Brain (organoid and tissue), 16 donors: ENCODE measurements at places on chromosomes 5 and 9.

DNA sequence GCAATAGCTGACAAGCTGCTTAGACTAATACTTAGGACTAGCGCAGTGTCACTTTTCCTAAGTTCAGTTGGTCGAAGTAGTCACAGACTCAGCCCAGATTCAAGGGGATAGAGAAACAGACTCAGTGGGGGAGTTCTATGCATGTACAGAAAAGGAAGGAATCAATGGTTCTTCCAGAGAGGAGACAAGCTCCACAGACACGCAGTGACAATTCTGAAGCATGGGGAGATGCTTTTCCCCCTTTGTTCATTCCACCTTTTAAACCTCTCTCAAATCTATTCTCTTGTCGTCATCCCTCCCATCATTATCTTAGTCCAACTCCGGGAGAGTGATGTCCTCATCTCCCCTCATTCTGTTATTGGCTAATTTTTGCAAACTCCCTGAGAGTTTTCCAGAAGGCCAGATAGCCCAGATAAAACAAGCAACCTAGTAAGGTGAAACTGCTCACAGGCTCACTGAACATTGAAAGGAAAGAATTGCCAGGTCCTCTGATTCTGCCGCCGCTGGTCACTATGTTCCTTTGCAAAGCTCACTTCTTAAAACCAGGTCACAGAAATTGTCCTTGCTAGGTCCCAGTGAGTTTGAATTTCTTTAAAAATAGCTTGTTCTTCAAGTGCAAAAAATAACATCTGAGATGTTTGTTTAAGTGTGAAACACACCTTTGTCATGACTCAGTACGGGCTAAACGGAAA, 13.4 kb upstream of the STRBP start:
- DNase-seq: no peak

DNA sequence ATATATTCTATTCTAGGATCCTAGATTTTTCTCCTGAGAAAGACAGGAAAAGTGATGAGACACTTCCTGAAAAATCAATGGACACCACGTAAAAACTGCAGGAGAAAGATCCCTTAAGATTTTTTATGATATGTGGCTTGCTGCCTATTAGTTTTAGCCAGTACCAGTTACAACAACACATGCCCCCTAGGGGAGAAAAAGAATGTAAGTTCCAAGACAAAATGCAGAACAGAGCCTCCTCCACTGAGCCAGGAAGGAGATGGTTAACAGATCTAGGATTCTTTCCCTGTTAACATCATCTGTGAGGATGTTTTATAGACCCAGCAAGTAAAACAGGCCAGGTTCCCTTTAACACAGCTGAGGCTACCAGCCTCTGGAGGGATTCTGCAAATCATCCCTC, 574.7 kb downstream of the TLE4 start:
- no peak for DNase-seq

DNA sequence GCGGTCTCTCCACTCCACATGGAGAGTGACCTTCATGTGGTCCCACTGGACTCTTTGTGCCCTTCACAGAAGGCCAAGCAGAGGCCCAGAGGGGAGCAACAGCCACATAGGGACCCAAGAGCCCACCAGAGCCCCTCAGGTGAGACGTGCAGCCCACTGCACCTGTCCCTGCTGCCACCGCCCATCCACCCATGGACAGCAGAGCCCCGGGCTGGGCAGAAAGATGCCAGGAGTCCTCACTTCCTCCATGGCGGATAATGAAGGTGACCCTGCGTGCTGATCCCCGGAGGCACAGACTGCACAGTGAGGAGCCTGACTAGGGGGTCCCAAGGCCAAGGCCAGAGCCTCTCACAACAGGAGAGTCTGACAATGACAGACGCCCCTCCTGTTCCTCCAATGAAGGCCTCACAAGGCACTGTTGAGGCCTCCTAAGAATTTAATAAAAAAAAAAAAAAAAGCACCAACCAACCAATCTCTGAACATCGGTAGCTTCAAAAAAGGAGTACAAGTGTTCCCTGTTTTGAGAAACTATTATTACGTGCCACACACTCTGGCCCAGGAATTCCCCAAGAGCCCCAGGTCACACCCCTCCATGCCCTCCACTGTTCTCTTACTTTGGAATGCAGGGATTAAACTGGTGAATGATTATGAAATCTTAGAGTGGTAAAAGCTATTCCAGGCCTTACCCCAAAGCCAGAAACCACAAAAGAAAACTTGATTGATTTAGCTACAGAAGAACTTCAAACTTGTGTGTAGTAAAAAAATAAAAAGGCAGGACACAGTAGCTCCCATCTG, 2.8 kb upstream of the PPP1R26 start:
- DNase-seq: no peak

DNA sequence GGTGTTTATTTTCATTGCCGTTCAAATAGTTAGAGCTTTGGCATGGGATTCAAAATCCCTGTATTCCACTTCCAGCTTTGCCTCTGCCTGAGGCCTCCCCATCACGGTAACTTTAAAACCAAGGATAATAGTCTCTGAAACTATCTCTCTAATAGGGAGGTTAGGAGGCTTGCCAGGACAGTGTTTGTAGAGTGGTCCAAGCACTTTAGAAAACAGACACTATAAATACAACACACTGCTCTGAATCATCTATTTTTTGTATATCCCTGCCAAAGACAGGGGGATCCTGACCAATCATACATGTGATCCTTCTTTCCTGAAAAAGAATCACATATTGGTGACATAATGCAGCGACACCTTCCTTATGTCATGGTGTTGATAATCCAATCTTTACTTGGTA, 326.8 kb downstream of the BNC2 start:
- no peak for DNase-seq

DNA sequence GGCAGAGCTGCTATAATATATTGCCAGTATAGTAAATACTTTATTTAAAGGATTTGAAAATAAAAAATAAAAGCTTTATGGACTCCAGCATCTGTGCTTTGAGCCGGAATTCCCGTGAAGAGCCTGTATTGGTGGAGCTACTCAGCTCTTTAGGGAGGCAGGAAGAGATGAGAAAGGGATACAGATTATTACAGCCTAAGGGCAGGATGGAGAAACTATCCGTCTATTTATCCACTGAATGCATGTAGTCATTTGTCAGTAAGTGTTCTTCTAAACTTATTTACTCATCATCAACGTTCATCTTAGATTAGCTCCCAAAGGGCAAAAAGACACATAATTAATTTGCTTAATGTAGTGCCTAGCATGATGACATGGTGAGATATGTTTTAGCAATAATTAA, 48.4 kb downstream of the SLC1A1 start:
- DNase-seq: no peak

- no peak for DNase-seq
Measured at GRCh38 chr5:87411586-87411972, 1.2 kb downstream of the CCNH start.

- DNase-seq: peak; percentile 93
Measured at GRCh38 chr9:129482521-129483414, 138.1 kb downstream of the C9orf50 start.

GRCh38 chr5:67623078-67623477, 426.5 kb upstream of the CD180 start:
- no peak for DNase-seq

DNA sequence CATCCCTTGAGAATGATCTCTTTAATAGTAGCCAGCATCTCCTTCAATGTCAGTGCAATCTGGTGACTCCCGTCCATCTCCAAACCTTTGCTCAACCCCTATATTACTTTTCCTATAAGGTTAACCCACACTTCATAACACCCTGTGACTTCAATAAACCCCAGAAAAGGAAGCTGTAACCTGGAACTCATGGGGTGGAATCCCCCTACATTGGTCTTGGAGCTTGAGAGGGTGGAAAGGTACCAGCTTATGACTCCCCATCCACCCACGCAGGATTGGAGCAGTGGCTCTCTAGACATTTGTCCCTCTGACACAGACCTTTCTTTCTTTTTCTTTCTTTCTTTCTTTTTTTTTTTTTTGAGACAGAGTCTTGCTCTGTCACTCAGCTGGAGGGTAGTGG, 54.7 kb upstream of the ZFR start:
- no peak for DNase-seq
